ENCODE measurements at places on chromosomes 16 and 17. TPM values are rescaled to one million over a fixed set of nuclear protein-coding genes. Genes with fewer than 3 reads are reported as not detected.

Gene BRIP1
- 3.0 TPM for total RNA-seq

Gene FOXL1
- 2.0 TPM for total RNA-seq

Gene CHD9NB
- 1.1 TPM for total RNA-seq

Gene CCL5
- total RNA-seq, result 1.3 TPM

Gene HIGD1B
- not detected for total RNA-seq

Gene CMIP
- 116 TPM for total RNA-seq

All from A549 treated with AZD2906 at 1 μM for 4 hours (cell line).